ENCODE measurements at places on chromosomes 13 and 19.

DNA sequence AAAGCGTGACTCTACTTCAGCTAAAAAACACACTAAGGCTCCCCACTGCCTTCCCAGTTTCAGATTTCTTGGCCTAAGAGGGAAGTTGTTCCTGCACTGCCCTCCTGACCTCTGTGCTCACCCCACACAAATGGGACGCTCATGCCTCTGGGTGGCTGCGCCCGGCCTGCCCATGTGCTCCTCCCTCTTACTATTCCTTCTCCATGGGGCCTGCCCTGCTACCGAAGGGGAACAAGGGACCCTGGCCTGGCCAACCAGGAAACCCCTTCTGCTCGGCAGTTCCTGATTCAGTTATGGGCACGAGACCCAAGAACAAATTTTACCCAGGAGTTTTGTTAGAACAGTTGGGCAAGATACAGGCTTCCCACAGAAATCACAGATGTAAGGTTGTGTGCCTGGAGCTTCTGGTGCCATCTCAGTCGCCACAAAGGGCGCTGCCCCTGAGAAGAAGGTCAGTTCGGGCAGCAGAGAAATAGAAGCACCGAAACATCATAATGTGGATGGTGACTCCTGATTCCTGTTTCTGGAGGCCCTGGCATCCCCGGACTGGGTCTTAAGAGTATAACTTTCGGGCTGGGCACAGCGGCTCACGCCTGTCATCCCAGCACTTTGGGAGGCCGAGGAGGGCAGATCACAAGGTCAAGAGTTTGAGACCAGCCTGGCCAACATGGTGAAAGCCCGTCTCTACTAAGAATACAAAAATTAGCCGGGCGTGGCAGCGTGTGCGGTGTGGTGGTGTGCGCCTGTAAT is 5.4 kb upstream of the PLPP2 start:
- no peak for DNase-seq

DNA sequence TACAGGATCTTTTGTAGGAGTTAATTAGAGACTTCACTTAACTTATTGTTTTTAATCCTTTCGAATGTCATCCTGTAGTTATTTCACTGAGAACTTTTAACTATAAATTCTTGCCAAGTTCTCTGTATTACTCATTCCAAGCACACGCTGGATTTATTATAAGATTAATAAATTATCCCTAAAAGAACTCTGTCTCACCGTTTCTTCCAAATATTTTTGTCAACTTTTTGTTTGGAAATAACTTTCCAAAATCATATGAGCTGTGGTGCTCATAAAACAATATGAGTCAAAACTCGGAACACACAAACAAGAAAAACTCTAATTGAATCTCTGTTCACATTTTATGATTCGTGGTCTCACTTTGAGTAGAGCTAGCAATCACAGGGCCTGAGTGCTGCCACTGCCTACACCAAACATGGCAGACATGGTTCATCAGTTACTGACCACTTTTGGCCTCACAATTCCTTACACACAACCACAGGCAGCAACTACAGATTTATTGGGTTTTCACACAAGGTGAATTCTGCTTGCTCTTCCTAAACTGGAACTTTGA is 412.0 kb downstream of the FGF14 start:
- DNase-seq: no peak

DNA sequence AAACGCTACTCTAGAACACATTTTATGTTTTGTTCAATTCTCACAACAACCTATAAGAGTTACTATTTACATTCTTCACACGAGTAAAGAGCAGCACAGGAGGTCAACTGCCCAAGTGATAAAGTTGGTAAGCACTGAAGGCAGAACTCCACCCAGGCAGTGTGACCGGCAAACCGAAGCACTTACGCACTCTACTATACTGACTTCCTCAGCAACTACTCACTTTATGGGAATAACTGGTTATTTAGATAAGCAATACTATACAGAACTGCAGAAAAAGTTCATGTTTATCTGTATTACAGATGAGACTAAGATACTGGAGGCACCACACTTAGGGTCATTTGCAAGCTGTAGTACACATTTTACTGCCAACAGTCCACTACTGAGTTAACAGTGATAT is 28.8 kb downstream of the FOXO1 start:
- DNase-seq: no peak

GRCh38 chr19:30381366-30381765 is 9.2 kb downstream of the ZNF536 start:
- no peak for DNase-seq

DNA sequence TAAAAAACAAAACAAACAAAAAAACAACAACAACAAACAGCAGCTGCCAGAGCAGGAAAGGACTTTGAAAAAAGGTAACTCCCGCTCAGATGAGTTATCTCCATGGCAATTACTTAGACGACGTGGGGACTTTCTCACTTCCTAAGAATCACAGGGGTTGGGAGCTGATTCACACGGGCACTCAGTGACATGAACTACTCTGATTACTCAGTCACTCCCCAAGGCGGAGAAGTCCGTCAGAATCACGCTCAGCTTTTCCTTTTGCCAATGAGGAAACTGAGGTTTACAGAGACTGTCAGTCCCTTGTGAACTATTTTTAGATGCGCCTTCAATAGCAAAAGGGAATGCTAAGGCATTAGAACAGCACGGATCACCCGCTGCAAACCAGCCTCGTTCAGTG is 32.3 kb upstream of the MATK start:
- peak; percentile 28 for DNase-seq

- DNase-seq: no peak
Observed at GRCh38 chr13:74867460-74867859, 614.5 kb downstream of the TBC1D4 start.

- DNase-seq: no peak
Observed at GRCh38 chr19:1968279-1969175, 27.6 kb downstream of the CSNK1G2 start.

GRCh38 chr19:3771000-3771905 is 775 bp downstream of the RAX2 start:
- DNase-seq: no peak

- DNase-seq: no peak
Observed at GRCh38 chr19:45935267-45935666, 20.7 kb upstream of the NANOS2 start.

DNA sequence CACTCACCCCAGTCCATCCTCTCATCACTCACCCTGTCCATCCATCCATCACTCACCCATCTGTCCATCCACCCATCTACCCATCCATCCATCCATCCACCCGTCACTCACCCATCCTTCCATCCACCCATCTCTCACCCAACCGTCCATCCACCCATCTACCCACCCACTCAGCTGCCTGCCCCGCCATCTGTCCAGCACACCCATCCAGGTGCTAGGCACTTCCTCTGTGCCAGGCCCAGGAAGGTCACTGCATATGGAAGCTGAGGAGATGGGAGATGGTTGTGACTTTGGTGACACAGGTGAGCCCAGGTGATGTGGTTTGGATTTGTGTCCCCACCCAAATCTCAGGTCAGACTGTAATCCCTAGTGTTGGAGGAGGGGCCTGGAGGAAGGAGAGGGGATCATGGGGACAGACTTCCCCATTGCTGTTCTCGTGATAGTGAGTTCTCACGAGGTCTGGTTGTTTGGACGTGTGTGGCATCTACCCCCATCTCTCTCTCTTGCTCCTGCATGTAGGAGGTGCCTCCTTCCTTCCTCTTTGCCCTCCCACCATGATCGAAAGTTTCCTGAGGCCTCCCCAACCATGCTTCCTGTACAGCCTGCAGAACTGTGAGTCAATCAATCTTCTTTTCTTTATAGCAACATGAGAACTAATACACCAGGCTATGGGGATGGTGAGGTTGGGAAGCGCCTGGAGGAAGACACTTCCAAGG is 15.9 kb upstream of the C13orf46 start:
- no peak for DNase-seq

- no peak for DNase-seq
Observed at GRCh38 chr13:46834657-46835056, 37.7 kb upstream of the ESD start.

DNA sequence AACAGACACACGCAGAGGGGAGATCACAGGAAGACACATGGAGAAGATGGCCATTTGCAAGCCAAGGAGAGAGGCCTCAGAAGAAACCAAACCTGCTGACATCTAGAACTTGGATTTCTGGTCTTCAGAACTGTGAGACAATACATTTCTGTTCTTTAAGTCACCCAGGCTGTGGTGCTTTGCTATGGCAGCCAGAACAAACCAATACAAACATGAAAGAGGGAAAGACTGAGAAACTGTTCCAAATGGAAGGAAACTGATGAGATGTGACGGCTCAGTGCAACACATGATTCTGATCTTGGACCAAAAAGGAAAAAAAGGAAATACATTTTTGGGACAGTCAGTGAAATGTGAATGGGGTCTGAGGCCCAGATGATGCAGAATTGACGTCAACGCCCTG is 30.2 kb upstream of the SACS start:
- DNase-seq: no peak

- DNase-seq: no peak
Observed at GRCh38 chr19:15014579-15014978, 34.7 kb upstream of the CASP14 start.

DNA sequence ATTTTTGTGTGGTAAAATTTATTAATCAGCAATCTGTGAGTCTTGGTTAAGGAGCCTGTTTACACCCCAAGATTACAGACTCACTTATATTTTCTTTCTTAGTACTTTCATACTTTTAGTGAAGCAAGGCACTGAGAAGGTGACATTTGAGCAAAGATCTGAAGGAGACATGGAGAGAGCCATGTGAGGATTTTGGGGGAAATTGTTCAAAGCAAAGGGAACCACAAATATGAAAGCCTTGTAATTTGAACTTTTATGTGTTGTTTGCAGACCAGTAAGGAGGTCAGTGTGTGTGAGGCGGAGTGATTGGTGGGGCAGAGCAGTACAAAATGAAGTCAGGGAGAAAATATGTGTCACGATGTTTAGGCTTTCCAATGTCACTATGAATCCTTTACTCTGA is 140.7 kb upstream of the KLF12 start:
- DNase-seq: no peak

DNA sequence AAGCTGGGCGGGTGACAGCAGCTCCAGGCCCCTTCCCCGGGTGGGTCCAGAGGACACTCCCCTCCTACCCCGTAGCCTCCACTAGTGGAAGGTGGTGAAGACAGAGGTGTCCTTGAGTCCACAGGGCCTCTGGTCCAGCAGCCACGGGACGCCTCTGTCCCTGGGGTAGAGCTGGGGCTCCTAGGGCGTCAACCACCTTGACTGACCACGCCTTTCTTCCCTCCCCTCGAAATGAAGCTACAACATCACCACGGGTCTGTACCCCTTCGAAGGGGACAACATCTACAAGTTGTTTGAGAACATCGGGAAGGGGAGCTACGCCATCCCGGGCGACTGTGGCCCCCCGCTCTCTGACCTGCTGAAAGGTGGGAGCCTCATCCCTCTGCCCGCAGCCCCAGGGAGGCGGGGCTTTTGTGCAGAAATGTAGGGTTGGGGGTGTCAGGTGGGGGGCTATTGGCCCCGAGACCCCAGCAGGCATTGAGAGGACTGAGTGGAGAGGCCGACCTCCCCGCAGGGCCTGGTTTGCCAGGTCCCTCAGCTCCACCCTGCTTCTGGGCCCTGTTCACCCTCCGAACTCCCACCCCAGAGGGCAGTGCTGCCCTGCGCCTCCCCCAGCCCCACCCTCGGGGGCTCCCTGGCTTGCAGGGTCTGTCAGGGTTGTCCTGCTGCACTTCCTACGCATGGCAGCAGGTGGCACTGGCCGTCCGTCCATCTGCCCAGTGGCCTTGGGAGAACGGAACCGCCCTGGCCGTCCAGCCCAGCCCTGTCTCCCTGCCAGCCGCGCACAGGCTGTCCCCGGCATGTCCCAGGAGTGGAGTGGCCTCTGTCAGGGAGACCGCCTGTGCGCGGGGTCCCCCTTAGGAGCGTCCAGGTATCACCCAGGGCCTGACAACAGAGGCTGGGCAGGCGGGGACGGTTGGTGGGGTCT is 15.7 kb downstream of the STK11 start:
- DNase-seq: no peak

GRCh38 chr13:98208606-98209005 is 31.5 kb upstream of the RNF113B start:
- DNase-seq: no peak

GRCh38 chr19:41999071-41999877 is 5.2 kb upstream of the ATP1A3 start:
- DNase-seq: no peak

DNA sequence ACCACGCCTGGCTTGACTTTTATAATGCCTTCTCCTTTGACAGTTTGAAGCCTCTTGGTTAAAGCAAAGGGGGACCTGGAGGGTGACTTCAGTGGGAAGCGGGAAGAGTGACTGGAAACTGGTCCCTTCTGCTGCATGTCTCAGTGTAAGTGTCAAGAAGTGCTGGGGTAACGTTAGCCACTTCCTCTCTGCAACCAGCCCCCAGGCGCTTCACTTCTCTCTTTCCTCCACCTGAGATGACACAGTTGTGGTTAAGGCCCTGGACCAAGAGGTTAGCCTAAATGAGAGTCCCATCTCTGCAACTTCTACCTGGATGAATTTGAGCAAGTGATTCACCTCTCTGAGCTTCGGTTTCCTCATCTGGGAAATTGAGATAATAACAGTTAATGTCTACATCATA is 16.3 kb downstream of the LEUTX start:
- DNase-seq: no peak

- DNase-seq: peak; percentile 54
Observed at GRCh38 chr19:47032171-47032811, 12.7 kb downstream of the NPAS1 start.

GRCh38 chr19:51784922-51785690 is 9.9 kb upstream of the FPR3 start:
- DNase-seq: peak; percentile 18

GRCh38 chr19:38210458-38210987 is 13.5 kb downstream of the DPF1 start:
- DNase-seq: no peak

- DNase-seq: no peak
Observed at GRCh38 chr13:108120302-108120701, 95.0 kb downstream of the LIG4 start.

- DNase-seq: no peak
Observed at GRCh38 chr13:99624936-99625540, 123.8 kb downstream of the TM9SF2 start.

DNA sequence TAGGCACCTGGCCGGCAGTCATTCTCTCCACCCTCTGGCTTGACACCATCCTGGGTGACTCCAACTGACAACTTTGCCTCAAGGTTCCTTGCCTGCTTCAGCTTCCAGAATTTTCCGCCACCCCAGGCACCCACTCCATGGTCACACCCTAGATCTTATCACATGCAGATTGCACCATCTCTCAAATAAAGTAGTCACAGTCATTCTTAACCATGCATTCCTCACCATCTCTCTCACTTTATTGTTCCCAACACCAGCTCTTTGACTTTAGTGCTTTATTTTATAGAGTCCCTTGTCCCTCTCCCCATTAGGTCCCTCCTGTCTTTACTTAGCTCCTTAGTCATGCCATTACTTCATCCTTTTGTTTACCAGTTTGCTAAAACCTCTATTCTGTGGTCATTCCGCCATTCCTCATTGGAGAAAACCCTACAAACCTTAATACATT is 351.7 kb downstream of the SPRY2 start:
- no peak for DNase-seq

DNA sequence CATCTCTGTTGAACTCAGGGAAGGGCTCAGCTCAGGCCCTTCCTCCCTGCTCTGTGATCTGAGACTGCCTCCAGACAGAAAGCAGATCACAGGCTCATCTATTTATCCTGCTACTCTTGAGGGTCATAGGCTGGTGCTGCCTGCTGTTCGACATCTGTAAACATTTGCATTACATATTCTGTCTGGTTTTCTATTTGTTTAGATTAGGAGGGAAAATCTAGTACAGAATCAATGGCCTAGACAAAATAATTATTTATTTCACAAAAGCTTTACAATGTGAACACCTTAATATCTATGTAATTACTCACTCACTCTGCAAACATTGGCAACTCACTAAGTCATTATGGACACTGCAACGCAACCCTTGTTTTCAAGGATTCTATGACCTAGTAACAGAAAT is 43.0 kb downstream of the CEP89 start:
- DNase-seq: no peak

Data from stimulated activated CD4-positive, alpha-beta T cell treated with anti-CD3 and anti-CD28 coated beads, Interleukin-4, amount 100 ng/mL, for 48 hours (primary cell).